ENCODE measurements at places on chromosomes 2 and 18. TPM values are rescaled to one million over a fixed set of nuclear protein-coding genes. Genes with fewer than 3 reads are reported as not detected.
A peak's percentile ranks its signal among the peaks of the same experiment; 100 is the strongest.

SLC9A4 gene
- polyA plus RNA-seq = 10.3 TPM

DNA sequence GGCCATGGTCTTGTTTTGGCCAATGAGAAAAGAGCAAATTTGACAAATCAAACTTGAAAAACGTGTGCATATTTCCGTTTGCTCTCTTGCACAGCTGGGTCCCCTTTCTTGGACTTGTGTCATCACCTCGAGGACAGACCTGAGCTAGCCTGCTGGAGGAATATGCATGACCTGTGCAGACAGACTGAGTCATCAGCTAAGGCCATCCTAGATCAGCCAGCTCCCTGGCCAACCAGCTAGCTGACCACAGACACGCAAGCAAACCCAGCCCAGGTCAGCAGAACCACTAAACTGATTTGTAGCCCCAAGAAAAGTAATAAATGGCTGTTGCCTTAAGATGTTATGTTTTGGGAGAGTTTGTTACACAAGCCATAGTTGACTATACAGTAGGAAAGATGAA, 61.3 kb upstream of the PAX3 start:
- no peak for DNase-seq

GRCh38 chr18:62771494-62772270, 56.3 kb downstream of the PHLPP1 start:
- DNase-seq = no peak

DNA sequence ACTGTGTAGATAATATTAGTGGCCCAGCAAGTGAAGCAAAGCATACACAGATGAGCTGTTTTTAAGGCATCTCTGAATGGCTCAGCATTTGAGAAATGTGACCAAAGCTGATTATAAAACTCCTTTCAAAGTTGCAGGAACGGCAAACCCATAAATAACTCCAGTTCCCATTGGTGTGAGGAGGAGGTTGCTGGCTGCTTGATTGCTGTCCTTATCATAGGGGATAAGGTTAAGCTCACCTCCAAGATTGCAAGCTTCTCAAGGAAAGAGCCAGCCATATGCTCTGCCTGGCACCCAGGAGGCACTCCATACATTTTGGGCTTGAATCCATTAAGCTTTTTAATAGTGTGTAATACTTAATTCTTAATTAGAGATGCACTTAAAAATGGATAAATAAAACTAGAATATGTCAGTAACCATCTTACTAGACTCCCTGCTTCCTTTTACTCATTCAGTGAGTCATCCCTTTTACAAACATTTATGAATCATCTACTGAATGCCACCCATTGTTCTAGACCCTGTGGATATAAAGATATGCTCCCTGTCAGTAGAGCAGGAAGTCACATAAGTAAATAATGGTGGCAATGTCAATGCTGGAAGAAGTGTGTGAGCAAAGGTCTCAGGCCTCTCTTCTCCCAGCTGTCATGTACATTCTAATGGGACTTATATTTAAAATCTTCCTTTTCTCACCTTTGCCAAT, 99.3 kb downstream of the SPATS2L start:
- DNase-seq = no peak

- no peak for DNase-seq
Observed at GRCh38 chr2:143525402-143525860, 396.2 kb downstream of the ARHGAP15 start.

DNA sequence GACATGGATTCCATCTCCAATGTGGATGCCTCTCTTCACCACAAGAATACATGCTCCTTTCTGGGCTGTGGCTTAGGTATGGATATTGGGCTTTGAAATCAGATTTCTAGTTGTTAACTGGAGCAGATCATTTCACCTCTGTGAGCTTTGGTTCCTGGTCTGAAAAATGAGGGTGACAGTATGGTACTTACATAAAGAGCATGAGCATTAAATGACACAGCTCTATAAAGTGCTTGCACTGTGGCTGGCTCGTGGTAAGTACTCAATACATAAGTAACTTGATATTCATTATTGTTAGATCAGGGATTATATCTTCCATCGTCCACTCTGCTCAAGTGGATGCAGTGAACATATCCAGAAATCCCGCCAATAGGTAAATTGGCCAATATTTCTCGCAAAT, 33.4 kb downstream of the ARHGAP25 start:
- DNase-seq = no peak

DNA sequence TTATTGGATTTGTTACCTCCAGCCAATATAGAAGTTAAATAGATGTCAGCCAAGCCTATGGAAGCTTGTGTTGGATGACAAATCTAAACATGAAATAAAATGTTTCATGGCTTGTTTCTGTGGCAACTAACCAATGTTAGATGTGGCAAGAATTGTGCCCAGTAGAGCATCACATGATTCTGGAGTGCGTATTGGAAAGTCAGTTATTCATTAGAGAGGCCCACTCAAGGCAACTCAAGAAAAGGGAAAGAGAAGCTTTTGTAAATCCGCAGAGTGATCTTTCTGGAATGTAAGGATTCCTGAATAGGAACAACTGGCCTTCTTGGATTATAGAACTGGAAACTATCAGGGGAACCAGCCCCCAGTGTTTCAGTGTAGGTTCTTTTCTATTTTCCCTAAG, 162.9 kb downstream of the TMEM247 start:
- no peak for DNase-seq

GRCh38 chr18:54184836-54185235, 39.6 kb downstream of the MBD2 start:
- no peak for DNase-seq

GRCh38 chr2:163314712-163315111, 421.1 kb downstream of the FIGN start:
- no peak for DNase-seq

DNA sequence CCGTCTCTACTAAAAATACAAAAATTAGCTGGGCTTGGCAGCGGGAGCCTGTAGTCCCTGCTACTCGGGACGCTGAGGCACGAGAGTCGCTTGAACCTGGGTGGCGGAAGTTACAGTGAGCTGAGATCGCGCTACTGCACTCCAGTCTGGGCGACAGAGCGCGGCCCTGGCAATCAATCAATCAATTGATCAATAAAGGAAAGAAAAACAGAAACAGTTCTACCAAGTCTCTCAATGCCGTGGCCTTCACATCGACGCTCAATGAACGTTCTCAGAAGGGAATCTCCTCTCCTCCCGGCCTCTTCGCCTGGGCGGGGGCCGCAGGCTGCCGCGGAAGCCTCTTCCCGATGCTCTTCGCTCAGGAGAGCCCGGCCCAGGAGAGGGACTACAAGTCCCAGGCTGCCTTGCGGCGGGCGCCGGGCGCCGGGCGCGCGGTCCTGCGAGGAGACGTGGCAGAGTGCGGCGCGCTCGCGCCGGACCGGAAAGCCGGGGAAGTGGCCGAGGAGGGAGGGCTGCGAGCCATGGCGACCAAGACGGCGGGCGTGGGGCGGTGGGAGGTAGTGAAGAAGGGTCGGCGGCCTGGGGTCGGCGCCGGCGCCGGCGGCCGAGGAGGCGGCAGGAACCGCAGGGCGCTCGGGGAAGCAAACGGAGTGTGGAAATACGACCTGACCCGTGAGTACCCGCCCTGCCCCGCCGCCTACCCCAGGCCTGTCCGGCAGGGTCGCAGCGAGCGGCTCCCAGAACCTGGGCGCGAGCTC, at the start of gene TMEM214:
Gene TMEM214 (plus strand): TSS at position 471 of the 758 bp plus-strand sequence. CDS start 51 bp downstream, at position 522.
- peak; percentile 88 for DNase-seq

GRCh38 chr2:152055366-152056108, 43.3 kb downstream of the CACNB4 start:
- no peak for DNase-seq

- no peak for DNase-seq
Observed at GRCh38 chr2:241811201-241811951, 2.4 kb downstream of the NEU4 start.

DNA sequence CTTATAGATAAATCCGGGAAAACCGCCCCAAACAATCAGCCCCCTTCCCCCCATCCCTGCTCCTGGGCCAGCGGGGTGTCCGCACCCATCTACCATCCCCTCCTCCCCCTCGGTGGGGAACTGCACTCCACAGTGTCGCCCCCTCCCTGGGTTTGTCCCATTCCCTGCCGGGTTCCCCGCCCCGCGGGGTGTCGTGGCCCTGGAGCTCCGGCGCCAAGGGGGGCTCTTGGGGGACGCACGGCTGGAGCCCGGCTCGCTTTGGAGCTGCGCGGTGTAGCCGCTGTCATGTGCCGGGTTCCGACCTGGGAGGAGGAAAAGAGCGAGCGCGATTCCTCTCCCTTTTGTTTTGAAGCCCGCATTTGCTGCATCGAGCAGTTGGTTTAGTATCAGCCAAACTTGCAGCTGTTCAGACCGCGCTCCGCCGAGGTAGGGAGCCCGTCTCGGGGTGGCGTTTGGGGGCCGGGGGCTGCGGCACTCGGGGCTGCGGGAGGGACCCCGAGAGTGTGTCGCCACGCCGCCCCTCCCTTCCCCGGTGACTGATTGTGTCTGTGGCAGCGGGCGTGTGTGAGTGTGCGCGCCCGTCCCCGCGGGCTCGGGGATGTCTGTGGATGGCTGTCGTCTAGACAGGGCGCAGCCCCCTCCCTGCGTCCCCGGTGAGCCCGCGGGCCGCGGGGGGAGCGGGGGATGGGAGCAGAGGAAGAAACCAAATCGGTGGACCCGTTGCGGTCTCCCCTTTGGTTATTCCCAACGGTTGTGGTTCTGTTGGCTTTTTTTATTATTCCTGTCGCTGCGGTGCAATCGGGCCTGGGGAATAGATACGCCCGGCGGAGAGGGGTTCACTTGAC, 797 bp downstream of the CTIF start:
- peak; percentile 81 for DNase-seq

DNA sequence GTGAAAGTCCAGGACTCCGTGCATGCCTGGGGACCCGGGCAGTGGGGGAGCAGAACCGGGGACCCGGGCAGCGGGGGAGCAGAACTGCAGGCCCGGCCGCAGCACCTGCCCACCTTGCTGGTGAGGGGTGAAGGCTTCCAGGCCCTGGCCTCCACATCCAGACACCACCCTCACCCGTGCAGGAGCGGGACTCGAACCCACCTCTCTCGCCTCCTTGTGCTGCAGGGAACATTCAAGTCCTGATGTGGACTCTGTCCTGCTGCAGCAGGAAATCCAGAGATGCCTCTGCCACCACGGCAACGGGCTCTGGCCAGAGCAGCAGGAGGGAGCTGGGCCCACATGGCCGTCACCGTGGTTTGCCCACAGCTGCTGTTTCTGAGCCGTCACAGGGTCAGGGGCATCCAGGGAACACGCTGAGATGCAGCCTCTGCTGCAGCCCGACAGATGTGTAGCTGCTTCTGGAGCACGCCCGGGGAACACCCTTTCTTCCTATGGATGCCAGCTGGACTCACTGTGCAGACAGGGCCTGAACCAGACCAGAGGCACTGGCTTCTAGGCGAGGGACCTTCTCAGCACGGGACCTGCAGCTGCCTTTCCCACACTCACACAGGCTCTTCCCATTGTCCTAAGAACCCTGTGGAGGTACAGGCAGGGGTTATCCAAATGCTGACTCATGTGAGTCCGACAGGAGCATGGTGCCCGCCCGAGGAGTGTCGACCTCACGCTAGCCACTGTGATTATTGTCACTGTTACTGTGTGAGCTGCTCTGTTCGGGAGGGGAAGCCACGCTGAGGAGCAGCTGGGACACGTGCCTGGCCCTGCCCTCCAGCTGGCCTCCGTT, 89.2 kb upstream of the CTDP1 start:
- DNase-seq = peak; percentile 50

GRCh38 chr2:10222-10875, 36.0 kb downstream of the FAM110C start:
- DNase-seq = no peak

PLCL1 gene
- polyA plus RNA-seq = 13.6 TPM

DNA sequence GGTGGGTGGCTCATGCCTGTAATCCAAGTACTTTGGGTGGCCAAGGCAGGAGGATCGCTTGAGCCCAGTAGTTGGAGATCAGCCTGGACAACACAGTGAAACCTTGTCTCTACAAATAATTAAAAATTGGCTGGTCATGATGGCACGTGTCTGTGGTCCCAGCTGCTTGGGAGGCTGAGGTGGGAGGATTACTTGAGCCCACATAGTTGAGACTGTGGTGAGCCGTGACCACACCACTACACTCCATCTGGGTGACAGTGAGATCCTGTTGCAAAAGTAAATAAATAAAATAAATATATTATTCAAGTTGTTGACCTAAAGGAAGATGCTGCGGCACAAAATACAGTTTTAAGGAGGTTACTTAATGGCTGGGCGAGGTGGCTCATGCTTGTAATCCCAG, 72.7 kb downstream of the LAMA3 start:
- no peak for DNase-seq

- no peak for DNase-seq
Observed at GRCh38 chr2:72144632-72145288, 2.9 kb downstream of the CYP26B1 start.

- DNase-seq = no peak
Observed at GRCh38 chr2:218345491-218346236, 11.0 kb upstream of the CATIP start.

HS1BP3 gene
- polyA plus RNA-seq = 37.5 TPM

VSNL1 gene
- polyA plus RNA-seq = 1.0 TPM

Measured in kidney (tissue), 22 donors.